Activated T-cell treated with anti-CD3 and anti-CD28 coated beads for 4 hours (primary cell): ENCODE measurements at places on chromosomes 1 and 21.
A peak's percentile ranks its signal among the peaks of the same experiment; 100 is the strongest.

DNA sequence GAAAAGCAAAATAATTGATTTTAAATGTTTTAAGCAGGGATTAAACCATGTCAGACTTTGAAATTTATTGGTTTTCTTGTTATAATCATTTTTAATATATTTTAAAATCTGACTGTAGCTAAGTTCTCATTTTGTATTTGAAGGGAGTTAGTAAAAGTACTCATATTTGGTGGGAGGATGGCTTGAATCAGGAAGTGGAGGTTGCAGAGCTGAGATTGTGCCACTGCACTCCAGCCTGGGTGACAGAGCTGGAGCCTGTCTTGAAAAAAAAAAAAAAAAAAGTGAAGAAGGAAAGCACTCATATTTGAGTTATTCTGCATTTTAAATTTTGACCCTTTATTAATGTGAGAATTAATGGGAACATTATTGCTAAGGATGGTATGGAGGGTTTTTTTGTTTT is 106.0 kb downstream of the RABGAP1L start:
- no peak for DNase-seq

DNA sequence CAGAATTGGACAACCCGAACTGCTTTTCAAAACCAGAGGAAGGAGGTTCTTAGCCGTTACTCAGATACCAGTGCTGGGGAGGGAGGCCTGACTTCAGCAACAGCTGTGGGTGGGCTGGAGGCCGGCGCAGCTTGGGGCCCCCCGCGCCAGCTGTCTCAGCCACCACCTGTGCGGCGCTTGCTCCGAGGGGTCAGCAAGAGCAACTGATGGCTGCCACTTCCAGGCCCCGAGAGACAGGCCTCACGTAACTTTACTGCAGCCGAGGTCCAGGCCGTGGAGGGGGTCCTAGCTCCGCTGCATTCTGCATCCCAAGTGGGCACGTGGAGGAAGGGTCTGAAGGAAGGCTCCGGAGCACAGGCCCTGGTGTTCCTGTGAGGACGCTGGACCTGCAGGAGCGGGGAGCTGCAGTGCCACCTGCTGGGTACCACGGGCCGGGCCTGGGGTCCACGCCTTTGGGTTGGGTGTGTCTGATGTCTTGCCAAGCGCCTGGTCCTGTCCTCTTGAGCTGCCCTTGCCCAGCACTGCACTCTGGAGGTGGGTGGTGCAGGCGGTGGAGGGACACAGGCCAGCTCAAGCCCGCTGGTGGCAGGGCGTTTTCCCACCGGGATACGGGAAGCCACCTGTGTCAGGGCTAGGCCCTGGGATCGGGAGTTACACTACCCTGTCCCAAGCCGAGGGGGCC is 9.8 kb downstream of the THAP3 start:
- peak; percentile 17 for DNase-seq

- no peak for DNase-seq
Measured at GRCh38 chr1:56710646-56711045, 65.5 kb downstream of the PRKAA2 start.

- no peak for DNase-seq
Measured at GRCh38 chr21:41802684-41803083, 35.8 kb upstream of the RIPK4 start.

- DNase-seq: no peak
Measured at GRCh38 chr1:9732123-9732971, 80.8 kb downstream of the PIK3CD start.

DNA sequence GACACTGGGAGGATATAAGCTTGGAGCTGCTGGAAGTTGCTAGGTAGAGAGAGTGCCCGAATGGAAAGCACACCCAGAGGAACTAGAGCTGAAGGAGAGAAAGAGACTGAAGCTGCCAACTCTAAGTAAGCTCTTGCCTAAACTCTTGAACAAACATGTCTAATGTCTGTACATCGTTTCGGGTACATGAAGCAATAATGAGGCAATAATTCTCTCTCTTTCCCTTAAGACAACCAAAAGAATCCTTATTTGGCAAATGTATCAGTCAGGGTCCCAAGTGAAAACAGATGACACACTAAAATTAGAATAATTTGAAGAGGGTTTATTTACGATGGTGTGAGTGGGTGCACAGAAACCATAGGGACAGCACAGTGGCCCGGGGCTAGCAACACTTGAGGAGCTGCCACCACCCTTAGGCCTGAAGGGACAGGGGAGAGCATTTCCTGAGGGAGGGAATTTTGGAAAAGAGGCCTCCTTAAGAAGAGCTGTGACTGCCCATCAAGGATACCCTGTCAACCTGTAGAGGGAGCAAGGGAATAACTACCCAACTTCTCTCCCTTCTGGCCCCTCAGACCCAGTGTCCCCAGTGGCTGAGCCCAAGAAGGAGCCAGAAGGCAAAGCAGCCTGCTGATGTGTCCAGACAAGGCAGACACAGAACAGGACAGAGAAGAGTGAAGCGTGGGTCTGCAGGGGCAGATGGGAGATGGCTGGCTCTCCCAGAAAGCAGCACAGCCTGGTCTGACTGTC is 36.1 kb upstream of the KHDRBS1 start:
- DNase-seq: no peak

DNA sequence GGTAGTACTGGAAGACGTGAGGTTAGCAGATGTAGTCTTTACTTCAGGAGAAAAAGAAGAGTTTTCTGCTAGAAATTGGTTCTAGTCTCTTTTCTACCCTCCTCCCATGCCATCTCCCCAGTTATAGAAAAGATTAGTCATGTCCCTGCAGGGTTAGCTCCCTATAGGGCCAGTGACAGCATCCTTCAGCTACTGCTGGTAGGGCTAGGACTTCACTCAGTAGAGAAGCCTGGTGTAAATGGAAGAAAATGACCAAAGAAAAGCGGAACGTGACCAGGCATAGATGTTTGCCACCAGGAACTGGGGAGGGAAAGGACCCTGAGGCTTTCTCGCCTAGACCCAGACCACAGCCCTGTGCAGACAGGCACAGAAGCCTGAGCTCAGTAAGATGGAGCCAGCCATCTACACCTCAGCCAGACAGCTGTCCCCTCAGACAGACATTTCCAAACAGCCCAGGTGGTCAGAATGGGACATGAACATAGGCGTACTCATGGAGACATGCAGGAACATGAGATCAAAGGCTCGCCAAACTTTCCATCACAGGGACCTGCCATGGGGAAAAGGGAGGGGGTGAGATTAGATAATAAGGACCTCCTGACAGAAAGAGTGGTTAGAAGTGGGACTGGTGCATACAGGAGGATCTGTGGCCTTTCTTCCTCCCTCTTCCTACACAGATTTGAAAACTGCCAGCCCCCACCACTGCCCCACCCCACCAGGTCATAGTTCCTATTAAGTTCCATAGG is 23.5 kb upstream of the SLAMF9 start:
- DNase-seq: no peak

- DNase-seq: no peak
Measured at GRCh38 chr1:240170806-240171205, 79.1 kb downstream of the FMN2 start.

DNA sequence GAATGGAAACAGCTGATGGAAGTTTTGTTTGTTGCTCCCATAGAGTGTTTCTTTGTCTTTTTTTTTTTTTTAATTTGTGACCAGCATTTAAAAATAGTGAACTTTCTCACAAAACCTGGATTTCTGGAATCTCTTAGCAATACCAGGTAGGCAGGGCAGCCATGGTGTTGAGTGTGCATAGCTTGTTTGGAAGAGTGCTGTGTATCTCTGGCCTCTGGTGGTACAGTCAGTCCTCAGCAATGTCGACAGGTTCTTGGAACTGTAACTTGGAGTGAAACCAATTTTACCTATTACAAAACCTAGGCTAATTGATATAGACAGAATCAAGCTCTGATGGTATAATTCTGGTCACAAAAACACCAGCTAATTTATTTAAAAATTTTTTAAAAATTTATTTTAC is 6.7 kb downstream of the AADACL3 start:
- DNase-seq: no peak

GRCh38 chr1:30399026-30399425 is 324.4 kb downstream of the MATN1 start:
- no peak for DNase-seq

DNA sequence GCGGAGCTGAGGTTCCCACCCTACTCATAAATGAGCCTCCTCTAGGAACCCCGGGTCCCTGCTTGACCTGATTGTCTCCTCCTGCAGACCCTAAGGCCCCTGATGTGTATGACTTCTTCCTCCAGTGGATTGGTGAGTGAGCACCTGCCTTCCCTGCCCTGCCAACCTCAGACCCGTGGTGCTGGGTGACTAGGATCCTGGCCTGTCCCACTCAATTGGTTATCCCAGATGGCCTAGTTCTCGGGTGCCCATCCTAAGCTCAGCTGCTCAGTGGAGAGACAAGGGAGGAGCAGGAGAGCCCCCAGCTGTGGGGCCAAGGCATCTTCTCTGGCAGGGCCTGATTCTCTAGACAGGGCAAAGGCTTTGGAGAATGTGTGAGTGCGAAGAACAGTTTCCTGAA is 12.2 kb downstream of the CYP4B1 start:
- no peak for DNase-seq

GRCh38 chr1:198649968-198650338 is 11.1 kb downstream of the PTPRC start:
- DNase-seq: no peak

- DNase-seq: no peak
Measured at GRCh38 chr1:8025671-8026144, 401 bp downstream of the ERRFI1 start.

DNA sequence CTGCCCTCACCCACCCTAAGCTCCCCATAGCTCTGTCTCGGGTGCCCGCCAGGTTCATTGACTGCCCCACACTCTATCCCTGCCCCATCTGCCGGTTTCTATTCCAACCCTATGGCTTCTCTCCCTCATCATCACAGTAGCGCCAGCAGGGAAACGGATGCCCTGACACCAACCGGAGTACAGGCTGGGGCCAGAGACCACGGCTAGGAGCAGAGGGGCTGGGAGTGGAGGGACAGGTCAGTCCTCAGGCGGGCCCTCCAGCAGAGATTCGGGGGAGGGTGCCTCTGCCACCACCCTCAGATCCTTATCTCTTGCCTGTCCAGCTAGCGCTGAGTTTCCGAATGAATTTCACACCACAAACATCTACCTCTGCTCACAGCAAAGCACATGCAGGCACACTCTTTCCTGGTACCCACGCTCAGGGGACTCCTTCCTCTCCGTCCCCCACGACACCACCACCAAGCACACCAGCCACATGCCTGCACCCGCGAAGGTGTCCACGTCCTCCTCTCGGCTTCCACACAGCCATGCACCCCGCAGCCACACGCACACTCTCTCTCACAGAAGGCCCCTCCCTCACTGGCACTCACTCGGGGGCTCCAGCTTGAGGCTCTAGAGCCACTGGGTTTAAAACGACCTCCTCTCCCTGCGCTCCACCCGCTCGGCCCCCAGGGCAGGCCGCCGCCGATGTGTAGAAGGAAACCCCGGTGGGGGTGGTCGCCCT is 7.2 kb downstream of the TAL1 start:
- no peak for DNase-seq

GRCh38 chr1:51494138-51494830 is 24.8 kb downstream of the EPS15 start:
- no peak for DNase-seq

- DNase-seq: no peak
Measured at GRCh38 chr1:196607981-196608380, 259 bp downstream of the KCNT2 start.

DNA sequence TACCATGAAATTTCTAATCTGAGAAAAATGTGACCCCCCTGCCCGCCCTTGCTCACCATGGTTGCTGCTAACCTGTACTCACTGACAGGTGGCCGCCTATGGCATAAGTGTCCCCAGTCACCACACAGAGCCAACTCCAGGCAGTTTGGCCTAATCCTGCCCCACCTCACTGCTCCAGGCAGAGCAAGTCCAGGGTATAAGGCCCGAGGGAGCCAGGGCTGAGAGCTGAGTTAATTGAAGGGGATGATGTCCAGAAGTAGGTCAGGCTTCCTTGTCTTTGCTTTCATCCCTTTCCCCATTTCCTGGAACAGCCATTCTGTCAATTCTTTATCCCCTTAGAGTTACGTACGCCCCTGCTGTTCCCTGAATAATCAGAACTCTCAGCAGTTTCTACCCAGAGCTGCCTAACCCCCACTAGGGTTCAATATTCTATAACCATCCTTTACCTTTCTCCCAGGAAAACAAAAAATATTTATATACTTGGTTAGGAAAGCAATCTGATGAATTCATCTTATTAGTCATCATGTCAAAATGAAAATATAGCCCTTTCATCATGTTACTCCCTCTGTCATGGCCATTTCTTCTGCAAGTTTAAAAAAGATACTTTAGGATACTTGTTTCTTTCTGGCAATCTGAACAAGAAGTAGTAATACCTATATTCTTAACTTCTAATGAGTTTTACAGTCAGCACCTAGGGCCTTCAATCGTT is 29.4 kb upstream of the CD101 start:
- no peak for DNase-seq

- DNase-seq: no peak
Measured at GRCh38 chr1:17955302-17956285, 152.0 kb upstream of the IGSF21 start.

GRCh38 chr1:94607398-94607797 is 65.8 kb upstream of the F3 start:
- DNase-seq: no peak

DNA sequence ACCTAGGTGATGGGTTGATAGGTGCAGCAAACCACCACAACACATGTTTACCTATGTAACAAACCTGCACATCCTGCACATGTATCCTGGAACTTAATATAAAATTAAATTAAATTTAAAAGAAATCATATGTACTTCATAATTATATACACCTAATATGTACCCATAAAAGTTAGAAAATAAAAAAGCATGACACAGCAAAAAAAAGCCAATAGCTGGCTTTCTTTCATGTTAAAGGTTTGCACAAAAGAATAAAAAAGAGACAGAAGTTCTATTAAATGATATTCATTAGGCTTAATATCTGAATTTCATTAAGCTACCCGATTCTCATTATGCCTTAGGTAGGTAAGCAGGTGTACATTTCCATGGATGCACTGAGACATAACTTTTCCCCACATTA is 5.2 kb upstream of the PRMT6 start:
- DNase-seq: no peak

DNA sequence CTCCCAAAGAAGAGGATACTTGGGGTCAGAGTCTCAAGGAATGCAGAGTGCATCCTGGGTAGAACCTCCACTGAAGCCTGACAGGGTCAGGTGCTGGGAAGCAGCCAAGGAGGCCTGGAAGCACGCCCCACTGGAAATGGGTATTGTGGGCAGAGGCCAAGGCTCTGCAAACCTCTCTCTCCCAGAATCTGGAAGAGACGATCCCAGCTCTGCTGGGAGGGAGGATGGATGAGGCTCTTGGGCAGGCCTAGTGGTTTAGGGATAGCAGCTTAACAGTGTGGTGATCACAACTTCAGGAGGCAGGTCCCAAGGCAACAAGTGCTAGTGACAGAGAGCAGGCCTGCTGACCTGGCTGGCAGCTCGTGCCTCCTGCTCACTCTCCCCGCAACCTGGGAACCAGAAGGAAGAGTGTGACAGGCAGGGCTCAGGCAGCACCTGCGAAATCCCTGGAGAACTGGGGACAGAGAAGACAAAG is 641.0 kb downstream of the PLPP3 start:
- no peak for DNase-seq

- no peak for DNase-seq
Measured at GRCh38 chr1:153683854-153684253, 5.4 kb downstream of the NPR1 start.

- no peak for DNase-seq
Measured at GRCh38 chr1:47214549-47214948, 17.5 kb downstream of the TAL1 start.
